Activated T-helper 2 cell treated with anti-CD3 and anti-CD28 coated beads, Interferon-gamma antibody, Interleukin-2, Interleukin-4, amounts not matched to agents 10 μg/mL and 5 μg/mL and 100 μg/mL, durations not matched to agents 14 hours and 24 hours and 36 hours (primary cell): ENCODE measurements at places on chromosomes 2 and 18. TPM values are rescaled to one million over a fixed set of nuclear protein-coding genes. Genes with fewer than 3 reads are reported as not detected.

DNA sequence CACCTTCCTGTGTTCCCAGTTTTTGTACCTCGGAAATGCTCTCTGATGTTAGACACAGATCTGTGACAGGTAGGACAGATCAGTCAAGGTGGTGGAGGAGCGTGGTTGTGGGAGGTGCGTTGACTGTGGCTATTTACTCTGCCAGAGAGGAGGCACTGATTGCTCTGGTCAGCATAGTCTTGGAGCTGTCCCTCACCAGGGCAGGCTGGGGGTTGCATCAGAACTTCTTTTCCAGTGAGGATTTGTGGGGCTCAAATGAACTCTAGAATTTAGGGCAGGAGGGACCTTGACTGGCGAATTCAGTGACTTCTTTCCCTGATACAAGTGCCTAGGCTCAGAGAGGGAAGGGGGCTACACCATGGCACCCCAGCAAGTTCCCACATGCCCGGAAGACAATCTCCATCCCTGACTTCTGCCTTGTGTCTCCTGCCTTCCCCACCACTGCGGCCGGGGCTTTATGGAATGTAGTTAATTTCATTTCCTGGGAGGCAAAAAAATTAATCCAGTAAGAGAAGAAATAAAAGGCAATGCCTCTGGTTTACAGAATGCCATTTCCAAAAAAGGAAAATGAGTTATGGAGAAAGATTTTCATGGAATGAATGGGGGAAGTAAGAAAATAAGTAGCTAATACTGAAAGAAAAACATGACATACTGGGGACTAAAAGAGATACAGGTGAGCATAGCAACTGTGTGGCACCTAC is 26.1 kb downstream of the NIFK start:
- DNase-seq = no peak
- H3K27ac ChIP-seq = no peak overlapping the region
- H3K27me3 ChIP-seq = no peaks in the 10 kb centered on the region

CCT4 gene
- 360 and 367 TPM in 2 replicates for total RNA-seq

OTOF gene
- 9.8 and 12.3 TPM in 2 replicates for total RNA-seq

ALK gene
- not detected in 2 replicates for total RNA-seq

SRBD1 gene
- 20.9 and 21.7 TPM in 2 replicates for total RNA-seq

GRCh38 chr18:32308493-32309120 is 118.8 kb downstream of the MEP1B start:
- H3K4me1 ChIP-seq = no peaks in the 10 kb centered on the region
- no peak for DNase-seq
- H3K36me3 ChIP-seq = no peaks in the 10 kb centered on the region
